ENCODE measurements at places on chromosomes 12 and 14. TPM values are rescaled to one million over a fixed set of nuclear protein-coding genes. Genes with fewer than 3 reads are reported as not detected.

DNA sequence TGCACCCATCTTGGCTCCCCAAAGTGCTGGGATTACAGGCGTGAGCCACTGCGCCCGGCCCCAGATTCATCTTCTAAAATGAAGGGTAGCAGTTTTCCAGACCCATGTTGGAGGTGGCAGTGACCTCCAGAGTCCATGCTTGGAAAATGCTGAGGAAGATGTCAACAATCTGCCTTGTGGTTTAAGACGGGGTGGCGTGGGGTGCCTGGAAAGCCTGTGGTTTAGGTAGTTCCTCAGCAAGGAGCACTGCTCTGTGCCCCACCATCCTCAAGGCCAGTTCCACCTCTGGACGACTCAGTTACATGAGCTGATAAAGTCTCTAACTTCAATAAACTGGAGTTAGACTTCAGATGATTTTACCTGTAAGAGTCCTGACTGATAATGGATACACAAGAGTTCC is 48.6 kb downstream of the DRAM1 start:
- no peak for DNase-seq

DNA sequence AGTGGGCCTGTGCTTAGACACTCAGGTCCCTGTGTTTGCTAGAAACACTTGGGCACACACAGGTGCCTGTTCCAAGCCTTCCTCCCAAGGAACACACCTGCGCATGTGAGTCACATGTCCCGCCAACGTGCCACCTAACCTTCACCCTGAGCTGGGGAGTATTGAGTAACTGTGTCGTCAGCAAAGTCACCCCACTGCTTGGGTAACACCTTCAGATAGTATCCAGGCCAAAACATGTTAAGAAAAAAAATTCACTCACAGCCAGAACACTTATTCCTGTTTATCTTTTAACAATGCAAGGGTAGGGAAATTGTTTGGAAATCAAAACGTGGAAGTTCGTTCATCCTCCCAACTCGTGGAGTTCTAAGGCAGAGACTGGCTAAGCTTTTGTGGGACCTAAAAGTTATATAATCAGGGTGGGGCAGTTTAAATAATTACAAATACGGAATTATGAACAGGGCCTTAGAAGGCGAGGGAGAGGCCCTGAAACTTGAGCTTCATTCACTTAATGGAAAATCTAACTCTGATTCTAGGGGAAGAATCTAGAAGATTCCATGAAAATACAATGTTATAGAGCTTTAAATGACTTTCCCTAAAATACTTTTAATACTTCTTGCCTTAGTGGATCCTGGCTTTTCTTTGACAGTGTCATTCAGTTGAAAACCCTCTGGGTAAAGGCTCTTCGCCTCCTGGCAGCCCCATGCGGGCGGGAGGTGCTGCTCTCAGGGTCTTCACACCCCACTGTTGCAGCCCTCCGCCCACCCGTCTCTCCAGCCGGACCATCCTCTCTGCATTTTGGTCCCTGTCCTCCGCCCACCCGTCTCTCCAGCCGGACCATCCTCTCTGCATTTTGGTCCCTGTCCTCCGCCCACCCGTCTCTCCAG is 30.3 kb upstream of the ADIPOR2 start:
- DNase-seq: peak; percentile 85

DNA sequence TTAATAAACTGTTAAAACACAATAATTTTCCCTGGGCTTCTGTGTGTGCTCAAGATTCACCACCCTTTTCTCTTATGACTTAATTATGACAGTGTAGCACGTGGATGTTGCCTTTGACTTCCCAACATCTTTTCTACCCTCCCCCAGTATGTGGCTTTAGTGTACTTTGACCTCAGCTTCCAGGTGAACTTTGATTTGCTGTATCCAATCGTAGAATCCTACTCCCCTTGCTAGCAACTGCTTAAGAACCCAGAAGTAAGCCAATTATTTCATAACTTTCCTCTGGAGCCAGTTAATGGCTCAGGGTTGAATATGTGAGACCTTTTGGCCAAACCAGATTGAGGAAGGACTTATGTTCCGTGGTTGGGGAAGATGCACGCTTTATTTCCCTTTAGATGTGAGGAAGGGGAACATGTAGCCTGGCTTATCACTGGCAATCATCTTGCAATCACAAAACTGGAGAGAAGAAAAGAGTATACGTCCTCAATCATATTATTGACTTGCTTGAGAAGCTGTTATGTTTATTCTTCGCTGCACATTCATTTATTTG is 259.6 kb upstream of the ATP2B1 start:
- DNase-seq: no peak

The ZDHHC22 gene
- not detected for total RNA-seq

GRCh38 chr14:104187931-104188726 is 49.7 kb downstream of the KIF26A start:
- DNase-seq: no peak

- DNase-seq: peak; percentile 56
Measured at GRCh38 chr12:55188974-55189556, 31.8 kb upstream of the OR10A7 start.

DNA sequence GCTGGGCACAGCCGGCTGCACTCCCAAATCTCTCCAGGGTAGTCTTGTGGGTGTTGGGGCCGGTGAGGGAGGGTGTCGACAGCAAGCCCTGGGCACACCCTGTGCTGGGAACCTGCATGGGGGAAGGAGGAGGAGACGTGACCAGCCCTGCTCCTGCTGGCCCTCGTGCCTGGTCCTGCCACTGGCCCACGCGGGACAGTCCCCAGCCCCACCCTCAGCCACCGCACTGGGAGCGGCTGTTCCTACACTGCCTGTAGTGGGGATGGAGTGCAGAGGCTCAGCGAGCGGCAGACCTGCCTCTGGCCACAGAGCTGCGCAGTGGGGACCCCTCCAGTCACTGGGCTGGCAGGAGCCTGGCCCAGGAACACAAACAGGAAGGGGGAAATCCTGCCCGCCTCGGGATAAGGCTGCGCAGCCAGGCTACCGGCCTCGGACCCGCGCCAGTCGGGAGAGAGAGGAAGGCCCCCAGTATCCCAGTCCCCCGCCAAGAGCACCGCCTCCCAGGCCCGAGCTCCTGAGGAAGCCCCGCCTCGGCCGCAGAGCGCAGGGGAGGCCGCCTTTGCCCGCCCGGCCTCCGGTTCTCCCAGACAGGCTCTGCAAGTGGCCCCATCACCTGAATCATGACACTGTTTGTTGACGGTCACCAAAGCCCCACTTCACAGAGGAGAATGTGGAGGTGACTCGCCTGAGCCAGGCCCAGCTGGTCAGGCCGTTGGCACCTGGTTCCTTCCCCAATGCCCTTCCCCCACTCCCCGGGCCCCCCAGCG is 10.6 kb downstream of the AHNAK2 start:
- DNase-seq: peak; percentile 82

DNA sequence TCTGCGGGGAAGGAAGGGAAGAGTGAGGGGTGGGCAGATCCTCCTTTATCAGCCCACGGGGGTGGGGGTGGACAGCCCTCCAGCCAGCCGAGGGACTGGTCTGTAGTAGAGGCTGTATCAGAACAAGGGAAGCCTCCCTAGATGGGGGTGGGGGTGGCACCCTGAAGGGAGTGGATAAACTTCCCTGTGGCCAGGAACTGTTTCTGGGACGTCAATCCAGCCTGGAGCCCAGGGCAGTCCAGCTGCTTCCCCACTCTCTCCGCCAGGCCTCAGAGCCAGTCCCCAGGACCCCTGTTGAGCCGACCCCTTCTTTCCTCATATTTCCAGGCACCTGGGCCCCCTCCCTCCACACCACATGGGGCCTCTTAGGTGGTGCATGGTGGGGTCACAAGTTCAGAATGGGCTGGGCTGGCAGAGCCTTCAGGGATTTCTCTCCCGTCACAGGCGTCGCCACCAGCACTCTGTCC is 6.7 kb downstream of the PLD4 start:
- peak; percentile 42 for DNase-seq

GRCh38 chr14:61202124-61202523 is 79.0 kb downstream of the TMEM30B start:
- no peak for DNase-seq

GRCh38 chr14:98347686-98348085 is 924.3 kb downstream of the BCL11B start:
- no peak for DNase-seq

DNA sequence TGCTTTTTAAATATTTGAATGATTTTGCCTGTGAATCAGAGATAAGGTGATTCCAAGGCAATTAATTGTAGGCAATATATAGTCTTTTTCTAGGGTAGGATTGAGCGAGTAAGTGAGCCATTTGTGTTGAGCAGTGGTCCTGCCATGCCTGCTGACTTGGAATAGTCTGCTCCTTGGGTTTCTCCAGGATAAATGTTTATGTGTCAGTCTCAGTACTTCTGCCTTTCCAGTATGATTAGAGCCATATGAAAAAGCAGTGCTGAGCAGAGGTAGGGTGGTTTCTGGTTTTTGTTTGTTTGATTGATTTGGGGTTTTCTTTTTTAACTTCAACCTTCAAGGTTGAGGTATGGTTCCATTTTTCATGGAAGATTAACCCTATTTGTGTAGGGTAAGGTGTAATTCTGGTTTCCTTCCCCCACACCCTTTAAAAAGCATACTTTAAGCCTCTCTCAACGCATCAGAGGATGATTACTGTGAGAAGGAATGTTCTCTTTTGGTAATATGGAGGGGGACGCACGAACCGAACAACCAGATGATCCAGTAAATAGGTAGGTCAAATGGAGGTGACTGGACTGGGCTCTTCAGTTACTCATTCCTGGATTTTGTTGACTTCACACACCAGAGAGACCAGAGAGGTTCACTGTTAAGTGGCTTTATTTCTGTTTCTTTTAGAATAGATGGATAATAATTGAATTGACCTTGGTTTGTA is 22.7 kb downstream of the FRMD6 start:
- no peak for DNase-seq

GRCh38 chr12:112964915-112965314 is 13.4 kb upstream of the OAS2 start:
- DNase-seq: no peak

GRCh38 chr12:53591301-53592206 is 34.6 kb downstream of the ATF7 start:
- no peak for DNase-seq

- DNase-seq: no peak
Measured at GRCh38 chr12:6352193-6353173, 10.6 kb upstream of the TNFRSF1A start.

The PRB2 gene
- not detected for total RNA-seq

The B3GNT4 gene
- not detected for total RNA-seq

The OLR1 gene
- 3.4 TPM for total RNA-seq

The CLEC9A gene
- total RNA-seq: 0.57 TPM

DNA sequence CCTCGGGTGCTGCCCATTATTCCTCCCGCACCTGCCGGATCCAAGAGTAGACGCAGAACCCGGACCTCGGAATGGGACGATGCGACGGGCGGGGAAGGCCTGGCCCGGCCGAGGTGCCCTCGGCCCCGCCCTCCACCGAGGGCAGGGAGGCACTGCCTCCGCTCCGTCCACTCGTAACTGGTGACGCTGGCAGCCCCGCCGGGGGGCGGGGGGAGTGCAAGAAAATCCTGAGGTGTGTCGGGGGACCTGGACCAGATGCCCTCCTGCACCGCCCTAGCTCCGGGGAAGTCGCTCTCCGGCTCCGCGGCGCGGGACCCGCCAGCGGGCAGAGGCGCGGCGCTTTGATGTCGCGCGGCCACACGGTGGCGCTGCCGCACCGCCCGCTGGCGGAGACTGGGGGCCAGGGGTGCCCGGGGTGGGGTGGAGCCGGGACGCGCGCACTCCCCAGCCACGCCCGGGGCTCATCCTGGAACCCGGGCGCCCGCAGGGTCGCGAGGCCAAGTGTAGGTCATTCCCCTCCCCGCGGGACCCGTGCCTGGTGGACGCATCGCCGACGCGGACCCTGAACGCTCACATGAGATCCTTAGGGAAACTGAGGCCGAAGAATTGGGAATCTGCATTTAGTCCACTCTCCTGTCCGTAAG is 202.8 kb downstream of the TTC8 start:
- peak; percentile 48 for DNase-seq

The OTUB2 gene
- total RNA-seq: 1.6 TPM

DNA sequence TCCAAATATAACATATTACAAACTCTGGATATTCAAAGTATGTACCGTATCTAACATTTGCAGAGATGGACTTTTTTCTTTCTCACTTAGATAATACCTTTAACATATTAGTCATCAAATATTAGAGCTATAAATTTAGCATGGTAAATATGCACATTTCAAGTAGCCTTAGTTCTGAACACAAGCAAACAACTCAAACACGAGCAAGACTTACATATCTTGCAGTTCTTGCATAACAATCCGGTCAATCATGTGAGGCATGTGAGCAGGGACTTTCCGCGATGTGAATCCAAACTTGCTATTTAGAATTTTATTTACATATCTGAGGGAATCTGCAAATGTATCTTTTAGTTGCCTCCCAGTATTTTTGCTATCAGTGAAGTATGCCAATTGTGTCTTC is 22.1 kb upstream of the SYCP3 start:
- DNase-seq: no peak

GRCh38 chr12:2580821-2581220 is 213.9 kb upstream of the FKBP4 start:
- DNase-seq: no peak

- no peak for DNase-seq
Measured at GRCh38 chr14:103445806-103446205, 60.6 kb downstream of the MARK3 start.

- DNase-seq: no peak
Measured at GRCh38 chr12:68375756-68376695, 43.9 kb upstream of the MDM1 start.

DNA sequence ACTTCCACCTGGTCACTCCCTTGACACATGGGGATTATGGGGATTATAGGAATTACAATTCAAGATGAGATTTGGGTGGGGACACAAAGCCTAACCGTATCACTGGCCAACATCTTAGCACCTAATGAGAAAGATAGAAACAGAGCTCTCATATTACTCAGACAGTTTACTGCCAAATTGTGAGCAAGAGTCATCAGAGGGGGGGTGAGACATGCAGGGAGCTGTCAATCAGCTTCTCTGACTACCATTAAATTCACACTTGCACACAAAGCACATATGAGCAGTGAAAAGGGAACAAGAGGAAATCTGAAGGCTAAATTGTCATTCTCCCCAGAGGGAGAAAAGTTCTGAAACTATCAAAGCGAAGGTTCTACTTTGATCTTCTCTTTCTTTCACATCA is 78.1 kb upstream of the GRIN2B start:
- DNase-seq: no peak

GRCh38 chr14:77077040-77077439 is 21.0 kb upstream of the CIPC start:
- no peak for DNase-seq

The CLEC1B gene
- total RNA-seq: not detected

The ATL1 gene
- total RNA-seq: 8.8 TPM

GRCh38 chr14:65432361-65432948 is 19.9 kb downstream of the FUT8 start:
- DNase-seq: no peak

DNA sequence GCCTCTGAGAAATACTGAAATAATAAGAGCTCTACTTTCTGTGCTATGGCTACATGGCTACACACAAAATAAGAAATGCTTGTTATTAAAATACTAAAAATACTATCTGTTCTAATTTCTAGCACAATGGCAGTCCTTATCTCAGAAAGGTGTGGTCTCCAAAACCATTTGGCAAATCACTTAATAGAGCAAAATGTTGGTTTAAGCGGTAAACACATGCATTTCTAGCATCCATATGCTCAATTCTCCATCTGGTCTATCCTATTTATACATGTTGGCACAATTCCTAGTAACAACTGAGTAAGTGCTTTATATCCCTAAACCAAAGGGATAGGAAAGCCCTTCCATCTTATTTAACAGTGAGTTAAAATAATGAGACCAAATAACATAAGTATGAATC is 107.0 kb downstream of the PAPLN start:
- no peak for DNase-seq
